ENCODE measurements at places on chromosomes 4 and X. TPM values are rescaled to one million over a fixed set of nuclear protein-coding genes. Genes with fewer than 3 reads are reported as not detected.

EGFL6 gene
- total RNA-seq: not detected

IGFBP7 gene
- total RNA-seq: 526 TPM

CSAG3 gene
- not detected for total RNA-seq

- no peaks in the 10 kb centered on the region for H3K27me3 ChIP-seq
- H3K4me3 ChIP-seq: peak within 1 kb of the TSS; percentile 65
- peaks cover 7% of the 10 kb centered on the region for H3K4me1 ChIP-seq
- H3K36me3 ChIP-seq: no peaks in the 10 kb centered on the region
Measured at GRCh38 chrX:119693040-119693995, at the start of gene SEPTIN6. TSS of gene SEPTIN6 (minus strand) at chrX:119693168. CDS start at chrX:119693105, 63 bp downstream.

GRCh38 chr4:48739560-48740019, 40.5 kb downstream of the FRYL start:
- no peak overlapping the region for H3K4me3 ChIP-seq
- peaks cover 9% of the 10 kb centered on the region for H3K4me1 ChIP-seq
- no peak for DNase-seq
- H3K36me3 ChIP-seq: no peaks in the 10 kb centered on the region
- no peaks in the 10 kb centered on the region for H3K27me3 ChIP-seq
- H3K27ac ChIP-seq: no peak overlapping the region

- H3K36me3 ChIP-seq: no peaks in the 10 kb centered on the region
- no peaks in the 10 kb centered on the region for H3K27me3 ChIP-seq
- H3K4me3 ChIP-seq: no peak overlapping the region
- H3K4me1 ChIP-seq: no peaks in the 10 kb centered on the region
- no peak overlapping the region for H3K27ac ChIP-seq
Measured at GRCh38 chr4:40563401-40563800, 66.3 kb downstream of the RBM47 start.

GRCh38 chr4:11446155-11446811, 17.6 kb upstream of the HS3ST1 start:
- peak; percentile 65 for DNase-seq
- H3K27me3 ChIP-seq: no peaks in the 10 kb centered on the region
- H3K4me3 ChIP-seq: no peak overlapping the region
- H3K27ac ChIP-seq: no peak overlapping the region
- no peaks in the 10 kb centered on the region for H3K36me3 ChIP-seq
- no peaks in the 10 kb centered on the region for H3K4me1 ChIP-seq

DNA sequence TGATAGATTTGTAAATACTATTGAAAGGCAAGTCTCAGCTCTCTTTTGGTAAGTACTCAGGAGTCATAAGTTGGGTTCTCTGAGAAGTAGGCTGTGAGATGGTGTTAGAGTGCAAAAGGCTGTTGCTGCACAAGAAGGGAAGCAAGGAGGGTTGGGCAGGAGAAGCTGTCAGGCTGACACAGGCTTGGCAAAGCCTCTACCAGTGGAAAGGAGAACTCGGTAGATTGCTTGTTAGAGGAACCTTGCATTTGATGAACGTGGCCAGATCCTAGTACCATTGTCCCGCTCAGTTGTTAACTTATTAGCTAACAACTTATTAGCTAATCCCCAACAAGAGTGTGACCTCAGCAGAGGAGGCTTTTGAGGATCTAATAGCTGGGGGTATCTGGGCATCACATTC, 449.3 kb upstream of the BOD1L1 start:
- no peak for DNase-seq
- H3K27ac ChIP-seq: no peak overlapping the region
- no peaks in the 10 kb centered on the region for H3K27me3 ChIP-seq
- no peaks in the 10 kb centered on the region for H3K4me1 ChIP-seq
- H3K36me3 ChIP-seq: no peaks in the 10 kb centered on the region

GRCh38 chrX:57977992-57978391, 67.7 kb upstream of the ZXDA start:
- no peaks in the 10 kb centered on the region for H3K36me3 ChIP-seq
- H3K27me3 ChIP-seq: no peaks in the 10 kb centered on the region
- no peak for DNase-seq
- no peak overlapping the region for H3K4me3 ChIP-seq

- no peak overlapping the region for H3K4me3 ChIP-seq
- H3K27me3 ChIP-seq: no peaks in the 10 kb centered on the region
- H3K27ac ChIP-seq: no peak overlapping the region
- H3K4me1 ChIP-seq: no peaks in the 10 kb centered on the region
- DNase-seq: no peak
Measured at GRCh38 chr4:7325541-7325940, 109.2 kb downstream of the PSAPL1 start.

GRCh38 chrX:17591741-17592110, 145.6 kb upstream of the SCML1 start:
- H3K4me3 ChIP-seq: no peak overlapping the region
- no peaks in the 10 kb centered on the region for H3K36me3 ChIP-seq
- peaks cover 41% of the 10 kb centered on the region for H3K4me1 ChIP-seq
- H3K27me3 ChIP-seq: no peaks in the 10 kb centered on the region

DNA sequence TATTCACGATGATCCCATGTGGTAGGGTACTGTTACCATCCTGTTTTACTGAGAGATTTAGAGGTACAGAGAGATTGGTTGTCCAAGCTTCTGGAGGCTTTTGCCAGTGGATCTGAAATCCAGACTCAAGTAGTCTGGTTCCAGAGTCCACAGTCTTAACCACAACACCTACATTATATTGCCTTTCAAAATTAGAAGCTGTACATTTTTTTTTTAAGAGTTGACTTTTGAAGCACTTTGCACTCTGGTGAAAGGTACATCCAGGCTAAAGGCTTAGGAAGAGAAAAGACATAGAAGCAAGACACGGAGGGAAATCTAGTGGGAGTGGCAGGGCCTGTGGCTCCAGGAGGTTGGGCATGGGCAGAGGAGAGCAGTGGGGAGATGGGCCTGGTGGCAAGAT, 122.1 kb downstream of the AFF1 start:
- no peak overlapping the region for H3K4me3 ChIP-seq
- H3K4me1 ChIP-seq: peaks cover 22% of the 10 kb centered on the region
- H3K36me3 ChIP-seq: no peaks in the 10 kb centered on the region

- no peak for DNase-seq
- no peaks in the 10 kb centered on the region for H3K27me3 ChIP-seq
- no peaks in the 10 kb centered on the region for H3K36me3 ChIP-seq
- no peak overlapping the region for H3K4me3 ChIP-seq
- H3K27ac ChIP-seq: no peak overlapping the region
Measured at GRCh38 chrX:39018541-39018940, 217.3 kb downstream of the MID1IP1 start.

Measured in endothelial cell of umbilical vein (primary cell).